Stimulated activated CD8-positive, alpha-beta memory T cell treated with anti-CD3 and anti-CD28 coated beads, Interleukin-2, amount 100 ng/mL, for 1 hour (primary cell): ENCODE measurements at places on chromosomes 7 and 10.

- no peak for DNase-seq
These were observed 34.0 kb downstream of the TMEM270 start for GRCh38 chr7:73894733-73895551.

DNA sequence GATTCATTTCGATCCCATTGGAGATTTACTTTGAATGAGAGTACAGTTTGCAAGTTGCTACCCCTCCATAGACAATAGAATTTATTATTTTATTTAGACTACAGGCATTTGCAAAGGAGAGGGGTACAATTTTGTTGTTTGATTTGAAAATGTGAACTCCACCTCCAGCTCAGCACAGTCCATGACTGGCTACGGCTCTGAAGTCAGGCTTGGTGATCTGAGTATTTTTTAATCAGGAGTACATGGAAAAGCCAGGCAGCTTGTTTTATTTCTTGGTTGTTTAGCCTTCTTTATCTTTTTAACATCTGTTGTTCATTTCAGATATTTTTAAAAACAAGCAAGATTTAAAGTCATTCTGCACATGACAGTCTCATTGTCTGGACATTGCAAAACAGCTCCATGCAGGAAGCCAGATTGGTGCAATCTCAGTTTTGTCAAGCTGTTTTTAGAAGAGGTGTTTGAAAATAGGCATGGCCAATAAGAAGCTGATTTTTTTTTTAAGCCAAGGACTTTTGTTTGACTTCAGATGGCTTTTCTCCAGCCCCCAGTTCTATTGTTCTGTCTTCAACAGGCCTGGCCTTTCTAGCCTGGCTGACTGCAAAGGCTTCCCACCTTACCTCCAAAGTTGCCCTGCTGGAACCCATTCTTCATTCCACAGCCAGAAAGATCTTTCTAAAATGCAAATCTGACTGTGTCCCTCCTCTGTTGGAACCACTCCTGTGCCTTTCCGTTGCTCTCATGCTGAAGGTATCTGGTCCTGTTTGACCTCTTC, 12.2 kb downstream of the PLXDC2 start:
- no peak for DNase-seq

DNA sequence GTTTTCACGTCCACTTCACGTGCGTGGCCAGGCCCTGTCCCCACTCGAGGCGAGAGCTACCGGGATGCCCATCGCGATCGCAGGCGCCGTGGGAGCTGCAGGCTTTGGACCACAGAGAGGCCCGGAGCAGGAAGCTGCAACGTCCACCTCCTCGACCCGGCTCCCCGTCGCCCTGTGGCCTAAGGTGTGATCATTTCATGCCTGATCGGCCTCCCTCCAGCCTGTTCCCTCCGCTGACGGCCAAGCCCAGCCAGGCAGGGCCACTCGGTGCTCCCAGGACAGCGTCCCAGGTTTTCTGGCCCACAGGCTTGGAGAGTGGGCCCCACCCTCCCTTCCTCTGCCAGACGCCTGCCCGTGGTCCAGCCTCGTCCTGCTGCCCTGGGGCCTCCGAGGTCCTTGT, 19.6 kb downstream of the KNDC1 start:
- DNase-seq = no peak

- no peak for DNase-seq
These were observed 117.6 kb downstream of the TSPAN12 start for GRCh38 chr7:120740348-120740747.

DNA sequence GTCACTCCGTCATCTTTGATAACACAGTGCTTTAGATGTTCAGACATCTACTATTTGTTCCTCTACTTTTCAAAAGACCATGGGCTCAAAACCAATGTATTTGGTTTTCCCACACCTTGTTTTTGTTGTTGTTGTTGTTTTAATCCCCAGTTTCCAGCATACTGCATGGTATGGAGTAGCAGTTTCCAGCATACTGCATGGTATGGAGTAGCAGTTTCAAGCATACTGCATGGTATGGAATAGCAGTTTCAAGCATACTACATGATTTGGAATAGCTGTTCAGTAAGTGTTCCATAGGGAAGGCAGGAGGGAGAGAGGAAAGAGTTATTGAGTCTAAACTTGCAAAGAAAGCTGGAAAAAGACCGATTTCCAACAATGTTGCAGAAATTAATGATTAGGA, 314.3 kb upstream of the PRKCQ start:
- no peak for DNase-seq

DNA sequence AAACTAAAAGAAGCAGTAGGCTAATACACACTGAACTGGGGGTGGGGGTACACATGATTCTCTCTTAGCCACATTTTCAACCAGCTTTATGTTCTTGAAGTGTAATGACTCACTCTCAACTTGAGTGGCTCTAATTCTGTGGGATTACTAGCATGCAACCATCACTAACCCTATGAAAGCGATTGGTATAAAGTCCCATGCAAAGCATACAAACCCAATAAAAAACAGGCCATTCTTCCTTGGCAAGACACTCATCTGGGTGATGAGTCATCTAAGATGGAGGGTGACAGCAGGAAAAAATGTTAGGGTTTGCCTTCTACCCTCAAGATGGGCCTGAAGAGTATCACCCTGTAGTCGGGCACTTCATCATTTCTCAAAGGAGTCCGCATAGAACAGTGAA, 14.9 kb upstream of the PON3 start:
- no peak for DNase-seq

- no peak for DNase-seq
These were observed 123.3 kb upstream of the CDK1 start for GRCh38 chr10:60654813-60655464.

- DNase-seq = no peak
These were observed 160.2 kb downstream of the BICC1 start for GRCh38 chr10:58672845-58673244.

DNA sequence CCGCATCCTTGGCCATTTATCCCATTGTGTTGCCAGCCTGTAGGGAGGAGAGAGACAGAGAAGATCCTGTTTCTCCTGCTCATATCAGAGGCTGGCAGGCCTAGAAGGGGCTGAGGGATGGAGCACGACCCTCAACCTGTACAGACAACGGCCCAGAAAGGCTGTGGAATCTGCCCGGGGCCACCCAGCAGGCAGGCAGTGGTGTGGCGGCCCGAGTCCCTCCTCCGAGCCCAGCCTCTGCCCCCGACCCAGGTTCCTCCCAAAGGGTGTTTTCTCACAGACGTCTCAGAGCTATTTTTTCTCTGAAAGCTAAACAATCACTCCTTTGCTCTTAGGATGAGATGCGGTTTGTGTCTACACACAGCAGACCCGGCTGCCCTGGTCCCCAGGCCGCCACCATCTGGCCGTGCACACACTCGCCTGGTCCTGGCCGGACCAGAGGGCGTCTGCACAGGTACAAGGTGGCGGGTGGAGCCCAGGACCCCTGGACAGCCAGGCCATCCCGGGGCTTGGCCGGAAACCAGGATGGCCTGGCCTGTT, 69.3 kb downstream of the FOXL3 start:
- no peak for DNase-seq

DNA sequence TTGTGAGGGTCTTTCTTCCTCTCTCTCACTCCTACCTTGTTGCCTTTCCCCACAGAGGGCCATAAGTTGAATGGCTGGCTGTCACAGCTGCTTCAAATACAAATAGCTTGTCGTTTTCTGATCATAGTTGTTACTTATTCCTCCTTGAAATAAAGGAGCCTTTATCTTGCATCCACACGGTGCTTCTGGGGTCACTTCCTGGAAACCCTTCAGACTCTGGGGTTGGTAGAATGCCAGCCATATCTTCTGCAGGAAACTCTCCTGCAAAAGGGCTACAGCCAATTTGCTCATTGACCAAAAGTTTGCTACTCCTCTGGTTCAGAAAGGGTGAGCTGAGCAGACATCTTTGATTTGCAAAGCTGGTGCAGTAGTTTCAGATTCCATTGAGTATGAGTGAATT, 70.4 kb downstream of the FAM185A start:
- no peak for DNase-seq

GRCh38 chr10:71761541-71762113, 11.7 kb downstream of the VSIR start:
- DNase-seq = no peak

GRCh38 chr7:18873734-18874336, 243.6 kb downstream of the TWIST1 start:
- DNase-seq = no peak

GRCh38 chr10:98382691-98383101, 32.3 kb downstream of the PYROXD2 start:
- no peak for DNase-seq

GRCh38 chr10:67648613-67649229, 47.3 kb downstream of the CTNNA3 start:
- DNase-seq = no peak

GRCh38 chr10:126787201-126787600, 116.7 kb upstream of the C10orf90 start:
- no peak for DNase-seq

DNA sequence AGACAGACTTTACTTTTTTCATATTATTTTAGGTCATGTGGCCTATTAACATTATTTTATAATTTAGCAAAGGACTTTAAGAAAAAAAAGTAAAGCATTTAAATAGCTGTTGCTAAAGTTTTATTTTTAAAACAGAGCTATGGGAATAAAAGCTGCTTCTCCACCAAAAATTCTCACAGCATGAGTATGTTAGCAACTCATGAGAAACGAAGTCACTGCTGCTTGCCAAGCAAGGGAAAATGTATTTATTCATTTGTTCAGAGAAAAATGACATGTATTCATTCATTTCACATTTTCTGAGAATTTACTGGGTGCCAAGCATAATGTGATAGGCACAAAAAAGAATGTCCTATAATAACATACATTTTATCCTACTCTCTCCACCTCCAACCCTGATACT, 5.1 kb downstream of the LRRC72 start:
- no peak for DNase-seq

DNA sequence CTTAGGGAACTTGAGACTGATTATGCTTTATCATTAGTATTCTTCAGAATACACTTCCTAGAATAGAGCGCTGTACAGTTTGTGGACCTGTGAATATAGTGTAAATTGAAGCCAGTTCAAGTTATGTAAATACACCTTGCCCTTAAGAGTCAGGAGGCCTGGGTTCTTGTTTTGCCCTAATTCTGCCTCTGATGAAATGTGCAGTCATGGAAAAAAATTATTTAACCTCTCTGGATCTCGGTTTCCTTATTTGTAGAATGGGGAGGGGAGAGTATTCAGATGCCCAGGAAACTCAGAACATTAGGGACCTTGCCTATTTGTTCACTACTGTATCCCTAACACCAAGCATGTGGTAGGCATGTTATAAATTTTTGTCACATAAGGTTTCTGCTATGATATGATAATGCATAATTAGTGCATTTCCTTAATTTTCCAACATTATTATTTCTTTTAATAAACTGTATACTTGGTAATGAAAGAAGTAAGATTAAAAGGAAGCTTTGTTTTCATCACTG, 1.3 kb downstream of the EXOC6 start:
- DNase-seq = no peak

- no peak for DNase-seq
These were observed 205.9 kb downstream of the MBL2 start for GRCh38 chr10:52566471-52567246.

- no peak for DNase-seq
These were observed 24.9 kb downstream of the INSIG1 start for GRCh38 chr7:155322530-155322929.

GRCh38 chr7:122847871-122848473, 38.3 kb downstream of the CADPS2 start:
- no peak for DNase-seq

- no peak for DNase-seq
These were observed 5.5 kb upstream of the MDFIC start for GRCh38 chr7:114916261-114916892.

GRCh38 chr7:10315881-10316280, 657.8 kb upstream of the PHF14 start:
- no peak for DNase-seq

GRCh38 chr10:69715899-69716606, 85.7 kb upstream of the COL13A1 start:
- no peak for DNase-seq

DNA sequence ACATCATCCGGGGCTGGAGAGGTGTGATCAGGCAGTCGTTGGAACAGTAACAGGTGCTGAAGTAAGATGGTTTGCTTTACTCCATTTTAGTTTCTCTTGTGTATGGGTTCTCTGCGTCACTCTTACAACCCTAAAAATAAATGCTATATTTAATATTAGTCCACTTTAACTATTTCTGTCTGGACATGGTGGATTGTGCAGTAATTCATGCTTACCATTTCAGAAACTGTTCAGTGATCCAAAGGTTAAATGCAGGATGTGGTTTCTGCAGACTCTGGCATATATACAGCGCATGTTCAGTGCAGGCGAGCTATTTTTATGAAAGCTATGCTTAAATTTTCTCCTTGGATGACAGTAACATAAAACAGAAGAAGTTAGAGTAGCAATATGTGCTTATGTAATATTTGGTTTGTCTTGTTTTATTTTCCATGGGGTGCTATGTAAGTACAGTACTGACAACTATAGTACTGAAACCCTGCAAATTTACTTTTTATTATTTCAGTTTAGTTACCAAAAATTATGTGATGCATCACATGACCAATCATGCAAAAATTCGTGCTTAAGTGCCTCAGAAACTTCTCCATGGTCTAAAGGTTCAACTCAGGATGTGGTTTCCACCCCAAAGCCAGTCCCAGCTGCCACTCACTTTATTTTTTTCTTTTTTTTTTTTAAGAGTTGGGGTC, 46.6 kb upstream of the GRID1 start:
- no peak for DNase-seq

- no peak for DNase-seq
These were observed 78.8 kb upstream of the LRRN3 start for GRCh38 chr7:111012149-111012548.
